Endothelial cell of umbilical vein (primary cell): ENCODE measurements at places on chromosomes 6 and 20. TPM values are rescaled to one million over a fixed set of nuclear protein-coding genes. Genes with fewer than 3 reads are reported as not detected.

The DUSP22 gene
- 32.6 and 33.9 TPM in 2 replicates for total RNA-seq

DNA sequence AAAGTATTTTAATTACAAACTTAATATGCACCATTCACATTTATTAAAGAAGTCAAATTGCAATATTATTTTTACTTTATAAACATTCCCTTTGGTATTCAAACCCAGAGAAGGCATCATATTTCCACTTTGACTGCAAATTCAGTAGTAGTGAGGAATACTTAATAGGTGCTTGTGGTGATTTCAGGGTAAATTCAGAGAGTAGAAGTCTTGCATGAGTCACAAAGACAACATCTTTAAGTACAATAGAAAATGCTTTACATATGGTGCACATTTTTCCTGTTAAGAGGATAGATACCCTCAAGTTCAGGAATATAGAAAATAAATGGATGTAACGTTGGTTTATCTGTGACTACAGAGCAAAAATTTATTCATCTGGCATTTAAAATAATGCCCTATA is 390.2 kb downstream of the TENT5A start:
- H3K36me3 ChIP-seq, result no peaks in the 10 kb centered on the region
- no peak overlapping the region for H3K4me3 ChIP-seq
- H3K27ac ChIP-seq, result no peak overlapping the region

The RTF2 gene
- total RNA-seq, result 82.2 and 84.7 TPM in 2 replicates

DNA sequence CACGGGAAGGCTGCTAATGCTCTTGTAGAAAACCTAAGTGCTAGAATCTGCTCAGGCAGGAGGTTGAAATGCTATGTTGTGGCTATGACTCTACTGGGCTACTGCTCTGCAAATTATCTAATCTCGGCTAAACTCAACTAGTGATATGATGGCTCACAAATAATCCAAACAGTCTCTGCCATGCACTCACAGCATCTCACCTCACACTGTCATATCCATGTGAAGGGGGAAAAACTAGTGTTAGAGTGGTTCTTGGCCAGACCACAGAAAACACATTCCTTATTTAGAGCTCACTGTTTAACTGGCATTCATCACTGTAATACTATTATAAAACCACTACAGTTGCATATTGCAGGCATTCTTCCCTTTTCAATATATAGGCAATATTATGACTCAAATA is 81.8 kb upstream of the DST start:
- H3K36me3 ChIP-seq, result no peaks in the 10 kb centered on the region
- H3K4me1 ChIP-seq, result peaks cover 8% of the 10 kb centered on the region
- H3K4me3 ChIP-seq, result no peak overlapping the region
- no peak for DNase-seq
- no peak overlapping the region for H3K27ac ChIP-seq

DNA sequence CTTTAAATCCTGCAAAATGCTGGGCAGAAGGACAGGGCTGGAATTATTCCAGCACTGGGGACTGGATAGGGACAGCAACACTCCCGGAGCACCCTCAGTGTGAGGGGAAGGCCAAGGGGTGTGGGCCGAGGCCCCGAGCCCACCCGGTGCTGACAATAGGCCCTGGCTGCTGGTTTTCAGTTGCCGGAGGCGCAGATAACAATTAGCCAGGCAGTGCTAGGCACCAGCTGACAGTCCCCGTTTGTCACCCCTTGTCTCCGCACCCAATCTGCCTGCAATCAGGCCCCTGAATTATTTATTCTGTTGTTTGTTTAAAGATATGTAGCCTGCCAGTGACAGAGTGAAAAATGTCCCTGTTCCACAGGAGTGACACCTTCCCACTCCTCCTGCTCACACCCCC is 120.0 kb downstream of the GRM4 start:
- DNase-seq, result no peak
- H3K27me3 ChIP-seq, result no peaks in the 10 kb centered on the region
- H3K36me3 ChIP-seq, result no peaks in the 10 kb centered on the region

The SNAP25 gene
- 2.2 and 4.4 TPM in 2 replicates for total RNA-seq

- H3K4me1 ChIP-seq, result peaks cover 14% of the 10 kb centered on the region
- no peak overlapping the region for H3K27ac ChIP-seq
- no peaks in the 10 kb centered on the region for H3K36me3 ChIP-seq
- H3K27me3 ChIP-seq, result no peaks in the 10 kb centered on the region
- no peak for DNase-seq
- no peak overlapping the region for H3K4me3 ChIP-seq
These were observed 575.7 kb upstream of the MARCKS start for GRCh38 chr6:113281431-113281830.

DNA sequence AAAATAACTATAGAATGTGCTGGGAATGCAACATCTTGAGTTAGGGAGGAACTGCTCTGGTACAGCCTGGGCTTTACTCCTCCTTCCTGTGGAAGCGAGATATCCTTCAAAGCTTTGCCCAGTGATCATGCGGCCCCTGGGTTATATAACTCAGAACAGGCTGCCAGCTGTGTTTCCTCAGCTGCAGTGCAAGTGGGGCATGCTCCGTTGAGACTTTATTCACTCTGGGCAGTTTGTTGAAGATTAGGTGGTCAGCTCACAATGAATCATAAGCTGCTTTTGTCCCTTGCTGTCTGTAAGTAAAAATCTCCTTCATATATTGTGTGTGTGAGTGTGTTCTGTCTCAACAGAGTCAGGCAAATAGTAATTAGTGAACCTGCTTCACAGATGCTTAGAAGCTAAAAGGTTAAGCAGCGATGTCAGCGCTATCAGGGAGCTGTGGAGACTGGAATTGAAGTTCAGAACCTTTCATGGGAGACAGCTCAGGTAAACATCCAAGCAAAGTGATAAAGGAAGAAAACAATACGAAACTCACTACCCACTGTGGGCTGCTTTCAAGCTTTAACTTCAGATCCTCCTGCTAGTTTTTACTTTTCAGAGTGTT is 688.4 kb downstream of the HTR1B start:
- no peaks in the 10 kb centered on the region for H3K27me3 ChIP-seq
- H3K27ac ChIP-seq, result no peak overlapping the region
- no peaks in the 10 kb centered on the region for H3K36me3 ChIP-seq

- peaks cover 3% of the 10 kb centered on the region for H3K36me3 ChIP-seq
- H3K27me3 ChIP-seq, result no peaks in the 10 kb centered on the region
- H3K27ac ChIP-seq, result no peak overlapping the region
- H3K4me1 ChIP-seq, result no peaks in the 10 kb centered on the region
- H3K4me3 ChIP-seq, result no peak overlapping the region
These were observed 16.7 kb upstream of the C20orf144 start for GRCh38 chr20:33645396-33645795.

The BCAS1 gene
- not detected in 2 replicates for total RNA-seq

The MICAL1 gene
- total RNA-seq, result 36.5 and 38.7 TPM in 2 replicates

GRCh38 chr6:48826152-48826515 is 636.9 kb downstream of the MMUT start:
- H3K27me3 ChIP-seq, result no peaks in the 10 kb centered on the region
- H3K27ac ChIP-seq, result peak overlapping the region; percentile 94
- H3K4me1 ChIP-seq, result peaks cover 25% of the 10 kb centered on the region
- no peaks in the 10 kb centered on the region for H3K36me3 ChIP-seq
- H3K4me3 ChIP-seq, result no peak overlapping the region
- DNase-seq, result peak; percentile 23

The GGTLC1 gene
- total RNA-seq, result not detected in 2 replicates

- no peak overlapping the region for H3K4me3 ChIP-seq
- H3K27me3 ChIP-seq, result peaks cover 6% of the 10 kb centered on the region
- H3K27ac ChIP-seq, result no peak overlapping the region
- H3K4me1 ChIP-seq, result no peaks in the 10 kb centered on the region
- H3K36me3 ChIP-seq, result no peaks in the 10 kb centered on the region
These were observed 19.1 kb upstream of the HLA-DQB1 start for GRCh38 chr6:32685603-32686002.

GRCh38 chr6:2817903-2818443 is 23.7 kb downstream of the SERPINB1 start:
- H3K27ac ChIP-seq, result peak overlapping the region; percentile 92
- DNase-seq, result peak; percentile 88
- H3K4me1 ChIP-seq, result peaks cover 44% of the 10 kb centered on the region
- no peaks in the 10 kb centered on the region for H3K27me3 ChIP-seq
- H3K4me3 ChIP-seq, result no peak overlapping the region
- H3K36me3 ChIP-seq, result no peaks in the 10 kb centered on the region

DNA sequence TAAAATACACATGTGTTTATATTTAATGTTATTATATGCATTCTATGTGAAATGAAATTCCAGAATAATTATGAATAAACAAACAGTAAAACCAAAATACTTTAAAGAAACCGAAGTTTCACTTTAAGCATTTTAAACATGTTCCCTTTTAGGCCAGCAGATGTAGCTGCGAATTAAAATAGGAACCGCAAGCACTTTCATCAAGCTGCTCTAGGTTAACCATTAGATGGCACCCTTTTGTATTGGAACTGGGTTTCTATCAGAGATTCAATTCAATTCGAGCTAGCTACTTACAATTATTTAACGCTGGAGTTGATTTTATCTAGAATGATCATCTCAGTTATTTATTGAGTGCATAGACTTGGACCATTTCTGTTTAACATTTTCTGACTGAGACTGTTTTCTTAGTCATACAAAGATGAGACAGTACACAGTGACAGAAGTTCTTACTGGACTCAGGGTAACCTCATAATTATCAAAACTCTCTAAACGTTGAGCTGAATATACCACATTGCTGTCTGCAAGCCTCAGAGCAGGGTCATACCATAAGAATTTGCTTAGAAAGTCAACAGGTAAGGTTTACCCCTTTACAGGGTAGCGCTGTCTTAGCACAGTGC is 8.5 kb downstream of the TMEM242 start:
- H3K27ac ChIP-seq, result no peak overlapping the region
- H3K36me3 ChIP-seq, result no peaks in the 10 kb centered on the region
- H3K27me3 ChIP-seq, result no peaks in the 10 kb centered on the region
- peak; percentile 79 for DNase-seq
- H3K4me3 ChIP-seq, result no peak overlapping the region

GRCh38 chr6:79670789-79671188 is 39.7 kb downstream of the SH3BGRL2 start:
- no peak for DNase-seq
- no peak overlapping the region for H3K4me3 ChIP-seq
- peaks cover 29% of the 10 kb centered on the region for H3K4me1 ChIP-seq
- no peaks in the 10 kb centered on the region for H3K36me3 ChIP-seq

The FAM162B gene
- total RNA-seq, result not detected in 2 replicates

GRCh38 chr6:94005835-94006234 is 586.5 kb upstream of the EPHA7 start:
- H3K4me3 ChIP-seq, result no peak overlapping the region
- no peaks in the 10 kb centered on the region for H3K27me3 ChIP-seq
- H3K4me1 ChIP-seq, result no peaks in the 10 kb centered on the region
- no peaks in the 10 kb centered on the region for H3K36me3 ChIP-seq
- H3K27ac ChIP-seq, result no peak overlapping the region
- no peak for DNase-seq

DNA sequence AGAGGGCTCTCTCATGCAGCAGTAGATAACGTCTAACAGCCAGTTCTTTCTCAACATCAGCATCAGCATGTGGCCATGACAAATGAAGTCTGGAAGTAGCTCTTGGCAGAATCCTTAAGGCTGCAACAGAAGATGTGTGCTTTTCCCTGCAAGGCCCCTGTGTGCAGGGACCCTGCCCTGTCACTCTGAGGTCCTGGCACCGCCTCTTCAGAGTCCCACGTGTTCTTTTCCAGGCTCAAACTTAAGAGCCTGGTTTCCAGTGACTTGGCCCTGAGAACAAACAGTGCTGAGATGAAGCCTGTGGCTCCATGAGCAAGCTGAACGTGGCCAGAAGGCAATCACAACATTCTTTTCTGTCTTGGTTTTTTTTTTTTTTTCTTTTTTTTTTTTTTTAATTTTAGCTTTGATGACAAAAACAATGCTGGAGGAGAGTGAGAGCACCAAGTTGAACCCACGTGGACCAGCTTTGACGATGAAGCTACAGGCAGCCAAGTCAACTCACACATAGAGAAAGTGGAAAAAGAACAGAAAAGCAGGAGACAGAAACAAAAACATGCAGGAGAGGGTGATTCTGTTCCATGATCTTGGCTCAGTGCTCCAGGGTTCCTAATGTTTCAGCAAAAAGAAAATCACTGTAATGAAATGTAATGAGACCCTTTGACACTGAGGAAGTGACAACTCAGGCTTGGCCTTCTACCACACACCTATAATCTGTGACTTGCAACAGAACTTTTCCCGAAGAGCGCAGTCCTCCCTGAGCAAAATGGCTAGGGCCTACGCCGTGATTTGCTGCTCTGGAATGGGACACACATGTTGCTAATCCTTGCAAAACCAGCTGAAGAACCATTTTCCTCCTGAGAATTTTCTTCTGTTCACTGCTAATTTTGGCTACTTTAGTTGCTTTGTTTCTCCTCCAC is 86.1 kb downstream of the FOXC1 start:
- no peaks in the 10 kb centered on the region for H3K36me3 ChIP-seq
- H3K4me3 ChIP-seq, result no peak overlapping the region
- no peak overlapping the region for H3K27ac ChIP-seq
- DNase-seq, result no peak
- no peaks in the 10 kb centered on the region for H3K4me1 ChIP-seq
- H3K27me3 ChIP-seq, result no peaks in the 10 kb centered on the region

The DYNLT2 gene
- total RNA-seq, result 0.88 and 1.5 TPM in 2 replicates

DNA sequence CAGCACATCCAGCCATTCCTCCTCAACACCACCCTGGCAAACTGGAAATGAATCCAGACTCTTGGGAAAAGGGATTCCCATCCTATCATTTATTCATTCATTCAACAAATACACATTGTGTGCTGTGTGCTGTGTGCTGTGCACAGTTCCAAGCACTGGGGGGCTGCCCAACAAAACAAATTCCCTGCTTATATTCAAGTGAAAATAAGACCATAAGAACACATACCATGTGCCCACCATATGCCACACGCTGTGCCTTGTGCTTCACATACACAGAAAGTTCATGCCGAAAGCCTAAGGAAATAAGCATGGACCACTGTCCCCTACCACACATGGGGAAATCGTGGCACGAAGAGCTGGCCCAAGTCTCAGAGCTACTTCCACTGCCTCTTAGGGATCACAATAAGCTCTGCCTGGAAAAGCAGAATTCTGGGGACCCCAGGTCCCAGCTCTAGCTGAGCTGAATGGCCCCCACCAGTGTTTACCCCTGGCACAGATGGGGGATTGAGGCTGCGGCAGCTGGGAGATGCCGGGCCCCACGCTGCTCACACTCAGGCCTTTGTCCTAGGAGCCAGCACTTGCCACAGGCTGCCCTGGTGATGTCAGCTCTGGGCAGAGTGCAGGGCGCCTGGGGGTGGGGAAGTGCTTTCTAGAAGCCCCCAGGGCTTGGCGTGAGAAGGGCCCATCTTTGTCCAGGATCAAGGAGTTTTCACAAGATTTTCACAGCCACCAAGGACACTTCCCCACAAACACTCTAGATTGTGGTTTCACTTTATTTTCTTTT is 99.6 kb downstream of the PREX1 start:
- no peak overlapping the region for H3K4me3 ChIP-seq
- H3K27ac ChIP-seq, result no peak overlapping the region
- DNase-seq, result no peak
- peaks cover 6% of the 10 kb centered on the region for H3K36me3 ChIP-seq
- H3K27me3 ChIP-seq, result no peaks in the 10 kb centered on the region

The PLA2G7 gene
- not detected in 2 replicates for total RNA-seq

DNA sequence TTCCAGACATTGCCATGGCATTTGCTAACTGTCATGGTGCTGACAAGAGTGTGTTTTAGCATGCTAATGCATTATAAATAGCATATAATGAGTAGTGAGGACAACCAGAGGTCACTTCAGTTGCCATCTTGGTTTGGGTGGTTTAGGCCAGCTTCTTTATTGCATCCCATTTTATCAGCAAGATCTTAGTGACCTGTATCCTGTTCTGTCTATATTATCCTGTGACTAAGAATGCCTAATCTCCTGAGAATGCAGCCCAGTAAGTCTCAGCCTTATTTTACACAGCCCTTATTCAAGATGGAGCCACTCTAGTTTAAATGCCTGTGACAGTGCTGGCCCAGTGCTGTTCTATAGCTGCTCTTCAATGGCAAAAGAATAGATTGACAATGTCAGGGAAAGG is 781.0 kb upstream of the ADGRB3 start:
- H3K27ac ChIP-seq, result no peak overlapping the region
- H3K4me1 ChIP-seq, result no peaks in the 10 kb centered on the region
- no peaks in the 10 kb centered on the region for H3K36me3 ChIP-seq
- no peak for DNase-seq
- H3K4me3 ChIP-seq, result no peak overlapping the region
